ENCODE measurements at places on chromosomes 5 and 9. TPM values are rescaled to one million over a fixed set of nuclear protein-coding genes. Genes with fewer than 3 reads are reported as not detected.

Gene HSPB3
- total RNA-seq: not detected

Gene ABLIM3
- total RNA-seq: 2.2 TPM

Gene ANP32B
- total RNA-seq: 13.1 TPM

Gene PAEP
- total RNA-seq: not detected

DNA sequence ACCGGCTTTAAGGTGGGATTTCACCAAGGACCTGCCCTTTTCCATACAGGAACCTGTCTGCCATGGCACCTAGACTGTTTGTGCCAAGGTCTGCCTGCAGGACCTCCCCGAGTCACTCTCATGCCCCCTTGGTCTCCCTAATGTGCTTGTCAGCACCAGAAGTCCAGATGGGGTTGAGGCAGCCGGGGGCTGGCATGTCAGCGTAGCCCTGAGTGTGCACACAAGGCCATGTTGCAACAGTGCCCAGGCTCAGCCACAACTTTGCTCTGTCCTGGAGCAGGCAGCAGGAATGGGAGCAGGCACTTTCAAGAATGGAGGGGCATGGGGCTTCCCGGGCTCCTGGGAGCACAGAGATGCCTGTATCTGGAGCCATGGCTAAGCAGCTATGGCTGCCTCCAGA, 621.5 kb downstream of the CDH9 start:
- no peaks in the 10 kb centered on the region for H3K36me3 ChIP-seq
- no peaks in the 10 kb centered on the region for H3K27me3 ChIP-seq
- DNase-seq: no peak
- no peak overlapping the region for H3K27ac ChIP-seq
- H3K4me3 ChIP-seq: no peak overlapping the region

GRCh38 chr9:93156475-93157008, 22.5 kb upstream of the NINJ1 start:
- H3K36me3 ChIP-seq: no peaks in the 10 kb centered on the region
- H3K27me3 ChIP-seq: no peaks in the 10 kb centered on the region
- no peaks in the 10 kb centered on the region for H3K4me1 ChIP-seq
- no peak for DNase-seq

GRCh38 chr5:56649569-56649968, 165.8 kb upstream of the MAP3K1 start:
- H3K27ac ChIP-seq: no peak overlapping the region
- H3K36me3 ChIP-seq: no peaks in the 10 kb centered on the region
- no peak overlapping the region for H3K4me3 ChIP-seq
- no peak for DNase-seq

DNA sequence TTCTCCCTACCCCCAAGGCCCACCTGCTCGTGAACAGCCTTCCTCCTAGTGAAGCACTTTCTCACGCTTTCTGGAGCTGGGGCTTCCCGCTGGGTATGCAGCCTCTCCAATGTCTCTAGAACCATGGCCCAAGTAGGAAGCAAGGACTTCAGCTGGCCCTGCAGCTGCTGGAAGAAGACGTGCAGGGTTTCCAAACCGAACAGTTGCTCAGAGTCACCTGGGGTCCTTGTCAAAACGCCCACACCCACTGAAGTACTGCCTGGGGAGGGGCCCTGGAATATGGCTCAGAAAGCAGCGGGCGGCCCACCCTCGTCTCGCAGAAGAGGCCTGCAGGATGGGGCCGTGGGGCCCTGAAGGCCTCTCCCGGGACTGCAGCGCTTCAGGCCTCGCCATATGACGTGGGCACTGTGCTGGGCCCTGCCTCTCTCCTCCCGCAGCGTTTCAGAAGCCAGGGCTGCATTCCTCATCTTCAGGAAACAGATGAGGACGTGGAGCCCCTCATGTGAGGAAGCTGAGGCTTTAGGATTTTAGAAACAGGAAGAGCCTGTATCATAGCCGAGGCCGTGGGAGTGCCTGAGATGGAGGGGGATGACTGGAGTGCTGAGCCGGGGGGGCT, 116.0 kb upstream of the LMX1B start:
- peaks cover 2% of the 10 kb centered on the region for H3K4me1 ChIP-seq
- H3K4me3 ChIP-seq: no peak overlapping the region
- H3K27me3 ChIP-seq: peaks cover 15% of the 10 kb centered on the region
- H3K36me3 ChIP-seq: no peaks in the 10 kb centered on the region
- no peak for DNase-seq

GRCh38 chr9:16670791-16671190, 199.7 kb downstream of the BNC2 start:
- DNase-seq: no peak
- H3K27ac ChIP-seq: no peak overlapping the region
- no peak overlapping the region for H3K4me3 ChIP-seq
- no peaks in the 10 kb centered on the region for H3K36me3 ChIP-seq

DNA sequence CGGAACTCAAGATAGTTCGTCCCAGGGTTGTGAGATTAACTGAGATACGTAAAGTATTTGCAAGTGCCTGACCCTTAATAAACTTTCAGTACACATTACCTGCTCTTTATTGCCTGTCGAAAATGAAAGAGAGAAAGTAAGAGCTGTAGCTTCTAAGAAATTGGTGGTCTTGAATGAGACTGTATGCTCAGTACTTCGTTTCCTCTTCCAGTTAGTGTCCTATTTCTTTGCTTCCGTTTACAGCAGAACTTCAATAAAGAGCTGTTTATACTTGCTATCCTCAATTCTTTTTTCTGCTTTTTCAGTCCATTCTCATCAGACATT, 534 bp downstream of the SRFBP1 start:
- no peaks in the 10 kb centered on the region for H3K27me3 ChIP-seq
- peaks cover 11% of the 10 kb centered on the region for H3K4me1 ChIP-seq
- H3K36me3 ChIP-seq: no peaks in the 10 kb centered on the region
- DNase-seq: no peak

DNA sequence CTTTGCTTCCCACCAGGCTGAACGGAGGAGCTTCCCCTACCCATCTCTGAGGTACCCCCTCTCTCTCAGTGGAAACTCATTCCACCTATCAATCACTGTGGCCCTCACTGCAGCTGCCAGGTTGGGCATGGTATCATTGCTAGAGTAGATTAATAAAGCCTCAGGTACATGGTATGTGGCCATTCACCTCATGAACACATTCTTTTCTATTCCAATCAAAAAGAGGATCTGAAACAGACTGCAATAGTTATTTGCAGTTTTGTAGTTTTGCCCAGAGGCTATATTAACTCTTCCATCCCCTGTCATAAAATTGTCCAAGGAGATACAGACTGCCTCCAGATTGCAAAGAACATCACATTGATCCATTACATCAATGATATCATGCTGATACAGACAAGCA, 85.8 kb upstream of the MVB12B start:
- H3K27ac ChIP-seq: no peak overlapping the region
- no peaks in the 10 kb centered on the region for H3K27me3 ChIP-seq
- no peak overlapping the region for H3K4me3 ChIP-seq
- H3K4me1 ChIP-seq: no peaks in the 10 kb centered on the region
- no peak for DNase-seq

- H3K36me3 ChIP-seq: no peaks in the 10 kb centered on the region
- no peak overlapping the region for H3K4me3 ChIP-seq
- H3K27me3 ChIP-seq: no peaks in the 10 kb centered on the region
- peaks cover 9% of the 10 kb centered on the region for H3K4me1 ChIP-seq
Observed at GRCh38 chr9:113570106-113570505, 106.6 kb downstream of the RGS3 start.

DNA sequence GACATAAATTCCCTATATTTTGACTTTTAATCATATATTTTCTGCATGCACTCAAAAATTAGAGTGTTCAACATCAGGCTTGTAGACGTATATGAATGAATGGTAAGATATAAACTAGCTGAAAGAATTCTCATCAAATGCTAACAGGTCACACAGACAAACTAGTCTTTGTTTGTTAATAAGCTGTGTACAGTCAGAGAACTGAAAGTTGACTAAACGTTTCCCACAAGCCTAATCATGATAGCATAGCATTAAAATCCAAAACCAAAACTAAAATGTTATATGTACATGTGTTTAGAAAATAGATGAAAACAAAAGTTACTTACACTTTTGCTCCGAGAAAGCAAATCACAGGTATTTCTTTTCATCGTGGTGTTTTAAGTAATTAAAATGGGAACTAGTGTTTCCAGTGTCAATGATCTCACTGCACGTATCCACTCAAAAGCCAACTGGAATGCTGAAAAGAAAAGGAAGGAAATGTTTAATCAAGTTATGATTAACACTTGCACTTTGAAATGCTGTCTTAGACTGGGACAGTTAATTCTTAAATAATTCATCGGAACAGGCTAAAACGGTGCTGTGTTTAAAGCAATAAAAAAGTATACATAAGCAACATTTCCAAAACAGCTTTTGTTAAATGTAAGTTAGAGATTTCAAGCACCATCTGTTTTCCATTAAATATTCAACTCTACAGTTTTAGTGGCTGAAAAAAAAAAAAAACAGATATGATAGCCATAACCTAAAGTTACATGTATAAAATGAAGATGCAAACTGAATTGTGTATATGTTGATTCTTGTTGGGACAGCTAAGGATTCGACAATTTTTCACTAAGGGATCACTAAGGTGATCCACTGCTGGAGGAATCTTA, 291.9 kb upstream of the PDE4D start:
- no peaks in the 10 kb centered on the region for H3K36me3 ChIP-seq
- H3K4me3 ChIP-seq: no peak overlapping the region
- no peaks in the 10 kb centered on the region for H3K27me3 ChIP-seq
- H3K27ac ChIP-seq: no peak overlapping the region
- no peaks in the 10 kb centered on the region for H3K4me1 ChIP-seq

DNA sequence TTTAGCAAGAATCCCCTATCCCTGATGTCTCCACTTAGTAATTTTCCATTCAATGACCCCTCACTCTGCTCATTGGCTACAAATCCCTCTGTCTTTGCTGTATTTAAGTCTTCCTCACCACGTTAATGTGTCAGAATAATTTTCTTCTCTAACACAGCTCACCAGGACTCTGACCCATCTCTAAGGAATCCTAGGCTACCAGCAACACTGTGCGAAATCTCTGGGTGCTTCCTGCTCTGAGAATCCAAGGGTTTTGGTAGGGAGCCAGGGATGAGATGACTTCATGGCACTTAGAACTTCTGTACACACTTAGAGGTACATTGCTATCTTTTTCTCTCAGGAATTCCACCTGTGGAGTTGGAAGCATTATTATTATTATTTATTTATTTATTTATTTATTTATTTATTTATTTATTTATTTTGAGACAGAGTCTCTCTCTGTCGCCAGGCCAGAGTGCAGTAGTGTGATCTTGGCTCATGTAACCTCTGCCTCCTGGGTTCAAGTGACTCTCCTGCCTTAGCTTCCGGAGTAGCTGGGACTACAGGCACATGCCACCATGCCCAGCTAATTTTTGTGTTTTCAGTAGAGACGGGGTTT, 53.5 kb downstream of the FOXI1 start:
- no peaks in the 10 kb centered on the region for H3K27me3 ChIP-seq
- no peak overlapping the region for H3K4me3 ChIP-seq
- H3K27ac ChIP-seq: no peak overlapping the region

DNA sequence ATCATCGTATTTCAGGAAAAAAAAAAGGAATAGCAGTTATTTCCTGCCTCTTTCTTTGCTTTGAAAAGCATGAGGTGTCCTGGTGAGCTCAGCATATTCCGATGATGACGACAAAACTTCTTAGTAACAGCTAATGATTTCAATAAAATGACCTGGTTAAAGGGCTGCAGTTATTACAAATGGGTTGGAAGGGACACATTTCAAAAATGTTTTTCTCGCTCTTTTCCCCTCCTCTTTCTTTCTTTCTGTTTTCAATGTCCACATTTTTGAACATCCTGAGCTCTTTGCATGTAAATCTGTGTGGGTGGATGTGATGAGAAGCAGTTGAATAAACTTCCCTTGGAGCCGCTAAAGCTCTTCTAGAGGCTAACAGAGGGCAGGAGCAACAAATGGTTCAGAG, 186.8 kb upstream of the SLC27A6 start:
- no peak overlapping the region for H3K4me3 ChIP-seq
- peaks cover 23% of the 10 kb centered on the region for H3K4me1 ChIP-seq
- no peaks in the 10 kb centered on the region for H3K36me3 ChIP-seq
- peak overlapping the region; percentile 4 for H3K27ac ChIP-seq
- peak; percentile 13 for DNase-seq

GRCh38 chr5:127254729-127255284, 35.8 kb upstream of the MEGF10 start:
- H3K4me3 ChIP-seq: no peak overlapping the region
- DNase-seq: no peak
- H3K27ac ChIP-seq: no peak overlapping the region
- no peaks in the 10 kb centered on the region for H3K27me3 ChIP-seq
- 0 out of 2 replicates have a peak, but pooled peaks cover 5% of the 10 kb centered on the region for H3K36me3 ChIP-seq

DNA sequence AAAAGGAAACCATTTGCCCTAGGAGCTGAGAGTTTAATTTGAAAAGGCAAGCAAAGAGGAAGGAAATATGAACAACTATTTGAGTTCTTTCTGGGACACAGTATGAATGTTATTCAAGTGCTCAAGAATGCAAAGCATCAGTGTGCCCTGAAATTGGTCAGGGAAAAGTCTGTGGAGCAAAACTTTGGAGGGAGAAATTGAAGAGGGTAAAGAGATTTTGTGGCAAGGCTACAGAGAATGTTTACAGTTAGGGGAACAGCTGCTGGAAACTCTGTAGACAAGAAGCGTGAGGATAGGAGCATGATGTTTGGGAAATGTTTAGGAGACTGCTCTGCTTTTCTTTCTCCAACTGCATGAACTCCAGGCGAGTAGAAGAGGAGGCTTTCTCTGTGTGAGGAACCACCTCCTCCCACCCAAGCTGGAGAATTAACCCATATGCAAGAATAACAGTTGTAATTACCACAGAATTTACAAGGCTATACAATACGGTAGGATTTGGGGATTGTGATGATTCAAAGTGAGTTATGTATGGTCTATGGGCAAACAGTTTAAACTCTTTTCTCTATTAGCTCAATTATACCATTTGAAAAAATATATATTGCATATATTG, 75.4 kb upstream of the IL7R start:
- no peaks in the 10 kb centered on the region for H3K4me1 ChIP-seq
- H3K36me3 ChIP-seq: no peaks in the 10 kb centered on the region
- no peak overlapping the region for H3K27ac ChIP-seq
- H3K4me3 ChIP-seq: no peak overlapping the region
- no peak for DNase-seq

DNA sequence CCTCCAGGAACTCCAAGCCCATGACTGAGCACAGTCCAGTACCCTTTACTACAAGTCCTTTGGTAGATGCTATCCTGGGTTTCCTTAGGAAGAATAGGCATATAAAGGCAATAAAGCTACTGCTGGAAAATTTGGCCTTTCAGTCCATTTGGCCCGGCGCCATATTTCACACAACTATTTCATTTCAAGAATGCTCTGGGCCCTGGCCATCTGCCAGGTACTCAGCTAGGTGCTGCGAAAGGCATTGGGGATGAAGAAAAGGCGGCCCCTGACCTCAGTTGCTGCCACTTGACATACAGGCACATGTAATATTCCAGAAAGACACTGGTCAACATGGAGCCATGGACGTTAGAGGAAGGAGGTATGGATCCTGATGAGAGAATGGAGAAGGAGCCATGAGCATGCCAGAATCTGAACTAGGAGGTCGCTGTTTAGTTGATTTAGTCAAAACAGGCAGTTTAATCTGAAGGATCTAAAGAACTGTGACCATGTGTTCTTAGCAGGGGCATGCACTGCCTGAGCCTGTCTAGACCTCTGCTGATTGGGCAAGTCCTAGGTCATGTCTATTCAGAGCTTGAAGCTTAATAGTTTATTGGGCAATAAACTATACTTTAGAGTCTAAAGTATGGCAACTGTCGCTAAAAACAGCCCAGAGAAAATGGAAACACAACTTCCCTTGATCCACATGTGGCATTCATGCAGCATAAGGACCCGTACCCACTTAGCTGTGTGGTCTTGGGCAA, 149.3 kb downstream of the MELK start:
- H3K36me3 ChIP-seq: no peaks in the 10 kb centered on the region
- H3K27ac ChIP-seq: no peak overlapping the region
- no peaks in the 10 kb centered on the region for H3K27me3 ChIP-seq
- H3K4me1 ChIP-seq: no peaks in the 10 kb centered on the region
